ENCODE measurements at places on chromosomes 1 and 21.

- DNase-seq, result no peak
Measured at GRCh38 chr1:8411803-8412182, 93.9 kb downstream of the SLC45A1 start.

DNA sequence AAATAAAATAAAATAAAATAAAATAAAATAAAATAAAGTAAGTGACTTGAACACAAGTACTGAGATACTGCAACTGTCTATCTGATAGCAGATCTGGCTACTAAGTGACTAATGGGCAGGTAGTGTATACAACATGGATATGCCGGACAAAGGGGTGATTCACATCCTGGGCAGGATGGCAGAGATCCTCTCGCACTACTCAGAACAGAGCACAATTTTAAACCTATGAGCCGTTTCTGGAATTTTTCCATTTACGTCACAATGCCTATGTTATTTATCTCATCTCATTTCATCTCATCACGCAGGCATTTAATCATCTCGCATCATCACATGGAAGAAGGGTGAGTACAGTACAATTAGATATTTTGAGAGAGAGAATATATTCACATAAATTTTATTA is 233.3 kb upstream of the COA6 start:
- no peak for DNase-seq

DNA sequence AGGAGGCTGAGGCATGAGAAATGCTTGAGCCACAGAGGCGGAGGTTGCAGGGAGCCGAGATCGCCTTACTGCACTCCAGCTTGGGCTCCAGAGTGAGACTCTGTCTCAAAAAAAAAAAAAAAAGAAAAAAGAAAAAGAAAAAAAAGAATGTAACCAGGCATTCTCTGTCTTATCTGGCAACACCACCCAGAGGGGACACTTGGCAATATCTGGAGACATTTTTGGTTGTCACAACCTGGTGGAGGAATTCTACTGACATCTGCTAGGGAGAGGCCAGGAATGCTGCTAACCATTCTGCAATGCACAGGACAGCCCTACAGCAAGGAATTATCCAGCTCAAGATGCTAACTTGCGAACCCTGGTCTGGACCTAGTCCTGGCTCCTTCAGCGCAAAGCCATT is 2.3 kb upstream of the CNR2 start:
- DNase-seq, result no peak

DNA sequence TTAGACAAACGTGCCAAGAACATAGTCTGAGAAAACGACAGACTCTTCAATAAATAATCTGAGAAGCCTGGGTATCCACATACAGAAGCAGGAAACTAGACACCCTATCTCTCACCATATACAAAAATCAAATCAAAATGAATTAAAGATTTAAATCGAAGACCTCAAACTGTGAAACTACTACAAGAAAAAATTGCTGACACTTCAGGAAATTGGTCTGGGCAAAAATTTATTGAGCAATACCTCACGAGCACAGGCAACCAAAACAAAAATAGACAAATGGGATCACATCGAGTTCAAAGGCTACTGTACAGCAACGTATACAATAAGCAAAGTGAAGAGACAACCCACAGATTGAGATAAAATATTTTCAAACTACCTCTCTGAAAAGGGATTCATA is 292.8 kb upstream of the RGS18 start:
- DNase-seq, result no peak

DNA sequence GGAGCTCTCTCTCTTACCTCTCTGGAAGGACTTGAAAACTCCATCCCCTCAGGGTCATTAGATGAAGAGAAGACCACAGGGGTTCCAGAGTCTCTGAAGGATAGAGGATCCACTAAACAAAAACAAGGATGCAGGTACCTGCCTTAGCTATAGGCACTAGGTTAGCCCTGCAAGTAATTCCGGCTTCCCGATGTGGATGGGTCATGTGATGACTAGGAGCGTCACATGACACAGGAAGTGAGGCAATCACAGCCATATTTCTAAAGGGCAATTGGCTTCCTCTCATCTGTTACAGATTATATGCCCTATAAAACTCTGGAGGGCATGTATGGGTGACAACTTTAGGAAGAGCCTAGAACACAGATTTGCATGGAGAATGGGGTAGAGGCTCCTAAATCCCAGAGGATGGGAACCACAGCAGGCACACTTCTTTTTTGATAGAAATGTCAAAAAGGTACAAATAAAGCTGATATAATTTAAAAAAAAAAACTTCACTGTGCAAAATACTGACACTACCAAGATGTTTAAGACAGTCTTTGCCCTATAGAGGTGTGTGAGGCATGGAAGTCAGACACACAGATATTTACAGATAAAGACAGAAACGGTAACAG is 14.1 kb downstream of the ENTREP3 start:
- DNase-seq, result peak; percentile 90

GRCh38 chr21:26199456-26199855 is 28.9 kb upstream of the APP start:
- no peak for DNase-seq

DNA sequence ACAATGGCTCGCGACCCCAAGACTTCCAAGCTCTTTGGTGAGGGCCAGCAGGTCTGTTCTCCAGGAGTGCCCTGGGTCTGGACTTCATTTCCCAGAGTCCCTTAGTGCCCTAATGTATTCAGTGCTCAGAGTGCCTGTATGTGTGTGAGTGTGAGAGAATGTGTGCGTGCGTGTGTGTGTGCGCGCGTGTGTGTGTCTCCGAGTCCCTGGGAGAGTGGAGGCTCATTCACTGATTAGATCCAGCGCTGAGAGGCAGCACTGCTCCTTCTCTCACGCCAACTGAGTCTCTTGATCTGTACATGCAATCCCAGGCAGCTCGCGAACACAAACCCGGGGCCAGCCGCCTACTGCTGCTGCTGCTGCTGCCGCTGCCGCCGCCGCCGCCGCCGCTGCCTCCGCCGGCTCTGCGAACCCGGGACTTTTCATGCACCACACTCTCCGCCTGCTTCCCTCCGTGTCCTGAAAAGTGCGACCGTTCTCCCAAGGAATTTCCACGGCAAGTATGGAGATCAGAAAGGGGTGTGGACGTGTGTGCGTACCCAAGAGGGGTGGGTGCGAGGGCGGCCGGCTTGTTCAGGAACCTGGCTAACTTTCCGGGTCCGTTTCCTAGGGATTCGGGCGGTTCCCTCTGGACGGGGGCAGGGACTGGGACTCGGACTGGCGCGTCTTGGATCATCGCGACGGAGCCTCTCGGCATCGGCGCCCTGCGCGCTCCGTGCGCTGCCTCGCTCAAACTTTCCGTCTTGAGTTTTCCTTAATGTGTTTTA is at the start of gene RNF220:
RNF220 (plus strand) TSS at position 225 of the 767 bp plus-strand sequence.
- DNase-seq, result peak; percentile 99

DNA sequence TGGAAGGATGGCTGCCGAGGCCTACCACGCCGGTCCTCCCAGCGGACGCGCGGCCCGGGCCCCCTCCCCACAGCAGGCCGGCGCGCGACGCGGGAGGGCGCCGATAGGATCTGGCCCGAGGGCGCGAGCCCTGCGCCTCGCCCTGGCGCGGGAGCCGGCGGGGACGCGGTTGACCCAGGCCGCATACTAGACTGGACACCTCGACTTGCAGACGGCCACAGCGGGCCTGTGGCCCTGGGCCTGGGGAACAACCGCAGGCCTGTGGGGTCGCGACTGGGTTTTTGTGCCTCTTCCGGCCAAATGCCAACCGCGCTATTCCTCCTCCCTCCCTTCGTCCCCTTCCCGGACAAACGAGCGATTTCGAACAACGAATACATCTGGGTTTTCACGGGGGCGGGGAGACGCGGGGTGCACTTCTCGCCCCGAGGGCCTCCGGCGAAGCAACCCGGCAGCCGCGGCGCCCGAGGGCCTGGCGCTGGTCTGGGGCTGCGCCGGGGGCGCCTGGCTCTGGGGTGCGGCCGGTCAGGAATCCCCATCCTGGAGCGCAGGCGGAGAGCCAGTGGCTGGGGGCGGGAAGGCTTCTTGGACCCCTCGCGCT is 2.4 kb downstream of the NHLH2 start:
- DNase-seq, result peak; percentile 64

DNA sequence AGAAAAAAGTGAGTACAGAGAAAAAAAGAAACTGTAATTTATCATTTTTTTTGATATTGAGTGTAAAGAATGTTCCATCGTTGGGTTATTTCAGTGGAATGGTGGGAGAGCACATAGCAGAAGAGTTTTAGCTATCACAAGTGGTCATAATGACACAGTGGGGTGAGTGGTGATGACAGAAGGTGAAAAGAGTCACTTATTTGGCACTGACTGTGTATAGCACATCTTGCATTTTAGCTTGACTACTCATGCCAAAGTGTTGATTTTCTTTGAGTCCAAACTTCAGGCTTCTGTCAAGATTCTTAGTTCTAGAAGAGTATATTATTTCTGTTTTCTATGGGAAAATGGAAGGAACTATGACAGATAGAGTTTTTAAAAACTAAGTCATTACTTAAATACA is 261.2 kb downstream of the GRIK1 start:
- DNase-seq, result no peak

GRCh38 chr1:156894711-156895454 is 1.4 kb downstream of the PEAR1 start:
- no peak for DNase-seq

DNA sequence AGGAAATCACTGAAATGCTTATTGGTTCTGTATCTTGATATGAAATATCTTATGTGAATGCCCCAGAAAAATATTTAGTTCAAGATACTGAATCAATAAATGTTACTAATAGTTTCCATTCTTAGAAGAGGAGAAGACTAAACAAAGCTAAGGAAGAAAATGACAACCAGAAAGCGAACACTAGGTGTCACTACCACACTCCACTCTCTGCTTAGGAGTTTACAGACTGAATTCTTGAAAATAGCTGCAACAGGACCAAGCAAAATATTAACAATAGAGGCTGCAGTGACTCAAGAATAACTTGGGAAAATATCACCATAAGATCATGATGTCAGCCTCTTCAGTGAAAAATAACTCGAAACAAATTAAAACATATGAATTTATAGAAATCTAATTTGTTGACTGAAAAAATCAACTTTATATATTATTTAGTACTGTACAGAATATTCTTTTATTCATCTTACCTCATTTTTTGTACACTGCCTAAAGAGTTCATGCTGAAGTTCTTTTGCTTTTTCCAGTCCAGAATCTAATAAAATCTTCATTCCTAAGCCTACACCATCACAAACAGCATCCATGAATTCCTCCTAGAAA is 61.6 kb downstream of the KIF14 start:
- DNase-seq, result no peak

DNA sequence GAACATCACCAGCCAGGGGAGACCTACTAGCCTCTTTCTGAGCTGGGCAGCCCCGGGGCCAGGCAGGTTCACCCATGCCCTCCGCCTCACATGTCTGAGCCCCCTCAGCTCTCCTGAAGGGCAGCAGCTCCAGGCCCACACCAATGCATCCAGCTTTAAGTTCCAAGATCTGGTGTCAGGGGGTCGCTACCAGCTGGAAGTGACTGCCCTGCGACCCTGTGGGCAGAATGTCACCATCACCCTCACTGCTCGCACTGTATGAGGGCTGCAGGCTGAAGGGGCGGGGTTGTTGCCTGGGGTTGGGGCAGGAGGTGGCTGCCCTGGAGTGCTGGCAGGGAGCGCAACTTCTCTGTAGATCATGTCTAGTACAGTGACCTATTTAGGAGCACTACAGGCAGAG is 8.5 kb upstream of the PTPN7 start:
- no peak for DNase-seq

DNA sequence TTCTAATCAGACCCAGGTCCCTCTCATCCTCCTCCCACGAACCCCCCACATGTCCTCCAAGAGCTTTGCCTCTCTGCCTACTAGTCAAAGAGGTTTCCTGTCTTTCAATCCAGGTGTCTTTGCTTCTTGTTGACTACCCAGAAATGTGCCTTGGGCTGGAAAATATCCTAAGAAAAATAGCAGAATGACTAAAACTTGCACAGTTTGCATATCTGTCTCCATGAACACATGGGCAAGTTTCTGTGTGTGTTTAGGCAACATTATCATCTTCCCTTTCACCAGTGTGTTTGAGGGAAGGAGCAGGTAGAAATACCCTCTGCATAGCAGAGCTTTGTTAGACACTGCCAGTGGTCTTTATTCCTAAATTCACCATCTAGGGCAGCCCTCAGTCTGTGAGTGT is 1.5 kb downstream of the C1orf116 start:
- no peak for DNase-seq

GRCh38 chr1:242212401-242212800 is 213.5 kb upstream of the MAP1LC3C start:
- no peak for DNase-seq

- DNase-seq, result no peak
Measured at GRCh38 chr1:94970783-94971182, 43.9 kb upstream of the CNN3 start.

GRCh38 chr1:70360321-70360720 is 5.8 kb upstream of the ANKRD13C start:
- no peak for DNase-seq

DNA sequence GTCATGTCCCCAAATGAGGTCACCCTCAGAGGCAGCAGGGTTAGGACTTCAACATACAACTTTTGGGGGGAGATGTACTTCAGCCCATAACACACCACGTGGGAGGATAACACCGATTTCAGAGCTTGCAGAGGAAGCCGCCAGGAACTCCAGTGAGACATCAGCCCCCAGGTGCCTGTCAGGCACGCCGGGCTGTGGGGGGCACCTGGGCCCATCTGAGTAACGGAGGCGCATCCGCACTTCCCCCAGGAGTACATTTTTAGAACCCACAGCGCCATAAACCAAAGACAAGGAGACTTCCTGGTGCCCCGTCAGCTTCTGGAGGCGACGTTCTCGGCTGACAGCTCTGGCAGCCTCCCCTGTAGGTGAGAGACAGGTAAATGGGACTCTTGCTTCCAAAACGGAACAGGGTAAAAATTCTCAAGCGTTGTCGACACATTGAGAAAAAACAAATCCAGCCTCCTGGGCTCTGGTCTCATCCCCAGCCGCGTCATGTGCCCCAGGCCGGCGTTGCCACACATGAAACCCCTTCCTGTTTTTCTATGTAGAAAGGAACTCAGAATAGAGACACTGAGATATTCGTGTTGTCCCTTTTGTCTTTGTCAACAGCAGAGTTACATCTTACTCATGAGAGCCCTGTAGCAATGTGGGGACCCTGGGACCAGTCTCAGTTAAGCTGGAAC is 93.3 kb downstream of the PDE9A start:
- DNase-seq, result no peak

DNA sequence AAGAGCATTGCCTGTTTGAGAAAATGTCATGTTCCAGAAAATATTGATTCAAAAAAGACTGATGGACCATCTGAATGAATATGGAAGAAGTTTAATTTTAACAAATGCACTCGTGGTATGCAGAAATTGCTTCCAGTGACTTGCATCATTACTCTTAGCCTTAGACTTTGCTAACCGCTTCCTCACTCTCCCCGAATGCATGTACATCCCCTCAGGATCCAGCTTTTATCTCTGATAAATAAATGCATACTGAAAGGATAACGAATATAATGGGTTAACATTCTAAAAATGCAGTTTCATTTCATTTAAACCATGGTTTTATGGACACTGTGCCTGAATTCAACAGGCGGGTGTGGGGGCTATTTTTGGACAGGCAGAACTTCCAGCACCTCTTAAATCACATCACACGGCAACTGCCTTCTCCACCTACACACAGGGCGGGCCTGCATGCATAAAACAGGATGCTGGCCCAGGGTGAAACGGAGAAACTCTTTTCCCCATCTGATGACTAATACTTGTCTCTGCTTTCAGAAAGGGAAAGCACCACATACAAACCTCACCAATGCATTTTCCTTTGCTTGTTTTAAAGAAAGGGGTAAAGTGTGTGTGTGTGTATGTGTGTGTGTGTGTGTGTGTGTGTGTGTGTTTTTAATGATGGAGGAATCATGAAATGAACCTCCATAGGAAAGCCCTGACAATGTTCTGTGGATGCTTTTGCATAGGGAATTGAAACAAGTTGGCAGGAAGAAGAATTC is 48.7 kb downstream of the SPAG17 start:
- no peak for DNase-seq
